ENCODE measurements at places on chromosomes 2 and 18. TPM values are rescaled to one million over a fixed set of nuclear protein-coding genes. Genes with fewer than 3 reads are reported as not detected.

Gene BOLL
- total RNA-seq: not detected

Gene CFAP53
- total RNA-seq: 0.35 TPM

Gene COBLL1
- total RNA-seq: 4.6 TPM

Gene SERPINB10
- total RNA-seq: 1.2 TPM

Gene DUSP19
- total RNA-seq: 7.5 TPM

Gene AMER3
- total RNA-seq: not detected

Gene TEX44
- not detected for total RNA-seq
